GM12878 (cell line): ENCODE measurements at places on chromosomes 4 and X. TPM values are rescaled to one million over a fixed set of nuclear protein-coding genes. Genes with fewer than 3 reads are reported as not detected.

PAQR3 gene
- 8.3 and 8.5 TPM in 2 replicates for total RNA-seq

GRCh38 chr4:115950806-115951205 lies 837.4 kb upstream of the NDST4 start:
- DNase-seq, result no peak

NWD2 gene
- not detected in 2 replicates for total RNA-seq

- no peak for DNase-seq
Observed at GRCh38 chrX:137033774-137034507, at the start of gene GPR101. Gene GPR101 (minus strand): TSS chrX:137033995. CDS start chrX:137031674, 2,321 bp downstream.
